Left cardiac atrium (tissue), 4 donors: ENCODE measurements at places on chromosomes 2 and 18.

- DNase-seq, result no peak
Measured at GRCh38 chr2:52386433-52387030, 1354.6 kb upstream of the NRXN1 start.

DNA sequence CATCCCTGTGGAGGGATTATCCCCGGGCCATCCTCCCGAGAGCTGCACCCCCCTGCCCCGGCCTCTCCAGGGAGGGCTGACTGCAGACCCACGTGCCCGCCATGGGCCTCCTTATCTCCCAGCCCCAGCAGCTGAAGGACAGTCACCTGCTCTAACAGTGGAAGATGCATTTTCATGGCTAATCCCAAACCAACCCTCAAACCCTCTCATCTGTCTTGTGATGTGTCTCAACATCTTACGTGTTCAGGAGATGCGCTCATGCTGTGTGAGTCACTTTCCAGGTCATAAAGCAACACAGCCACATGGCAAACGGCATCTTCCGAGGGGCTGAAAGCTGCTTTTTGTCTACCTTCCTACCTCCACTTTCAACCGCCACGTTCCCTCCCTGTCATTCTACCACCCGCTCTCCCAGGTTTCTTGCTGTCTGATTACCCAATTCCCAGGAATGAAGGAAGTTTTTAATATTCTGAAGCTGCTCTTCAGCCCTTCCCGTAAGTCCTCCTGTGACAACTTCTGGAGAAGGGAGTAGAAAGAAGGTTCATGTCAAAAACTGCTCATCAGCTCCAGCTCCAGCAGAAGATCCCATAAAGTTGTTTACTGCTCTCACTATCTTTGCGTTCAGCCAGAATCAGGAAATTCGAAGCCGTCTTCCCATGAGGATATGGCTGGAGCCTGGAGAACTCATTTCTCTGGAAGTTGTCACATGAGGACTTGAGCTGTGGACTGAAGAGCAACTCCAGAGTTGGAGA, 54.5 kb downstream of the MBP start:
- DNase-seq, result no peak

GRCh38 chr2:45743531-45744396, 92.3 kb downstream of the PRKCE start:
- DNase-seq, result peak; percentile 76

GRCh38 chr2:5945742-5946141, 253.6 kb downstream of the SOX11 start:
- DNase-seq, result no peak

GRCh38 chr2:229591611-229592010, 122.7 kb downstream of the DNER start:
- no peak for DNase-seq

- no peak for DNase-seq
Measured at GRCh38 chr2:17827316-17827715, 11.1 kb downstream of the MSGN1 start.

DNA sequence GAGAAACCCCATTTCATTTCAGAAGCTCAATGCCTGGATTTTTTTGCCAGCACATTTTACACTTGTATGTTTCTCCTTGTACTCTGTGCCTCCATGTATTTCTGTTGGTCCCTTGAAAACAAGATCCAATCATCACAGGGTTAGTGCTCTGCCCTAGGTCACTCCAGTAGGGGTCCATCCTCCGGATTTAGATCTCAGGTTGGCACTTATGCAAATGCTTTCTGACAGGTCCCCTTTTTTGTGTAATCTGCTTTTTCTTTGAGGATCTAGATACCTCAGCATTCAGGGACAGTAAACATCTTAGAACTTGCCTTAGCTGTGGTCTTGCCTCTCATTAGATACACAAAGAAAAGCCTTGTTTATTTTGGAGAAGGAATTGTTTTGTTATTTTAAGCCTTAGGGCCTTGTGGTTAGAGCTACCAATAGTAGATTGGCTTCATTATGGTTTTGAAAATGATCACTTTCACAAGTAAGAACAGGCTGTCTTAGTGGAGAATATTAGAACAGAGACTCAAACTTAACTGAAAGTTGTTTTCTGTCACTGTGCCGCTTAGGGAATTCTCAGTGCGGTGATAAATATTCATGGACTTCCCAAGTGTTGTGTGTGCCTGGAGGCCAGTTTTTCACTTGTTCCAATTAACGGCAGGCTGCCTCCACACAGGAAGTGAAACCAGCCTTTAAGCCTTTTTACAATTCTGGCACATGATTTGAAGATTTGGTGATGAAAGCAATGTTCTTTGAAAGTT, 7.8 kb downstream of the MERTK start:
- DNase-seq, result no peak

DNA sequence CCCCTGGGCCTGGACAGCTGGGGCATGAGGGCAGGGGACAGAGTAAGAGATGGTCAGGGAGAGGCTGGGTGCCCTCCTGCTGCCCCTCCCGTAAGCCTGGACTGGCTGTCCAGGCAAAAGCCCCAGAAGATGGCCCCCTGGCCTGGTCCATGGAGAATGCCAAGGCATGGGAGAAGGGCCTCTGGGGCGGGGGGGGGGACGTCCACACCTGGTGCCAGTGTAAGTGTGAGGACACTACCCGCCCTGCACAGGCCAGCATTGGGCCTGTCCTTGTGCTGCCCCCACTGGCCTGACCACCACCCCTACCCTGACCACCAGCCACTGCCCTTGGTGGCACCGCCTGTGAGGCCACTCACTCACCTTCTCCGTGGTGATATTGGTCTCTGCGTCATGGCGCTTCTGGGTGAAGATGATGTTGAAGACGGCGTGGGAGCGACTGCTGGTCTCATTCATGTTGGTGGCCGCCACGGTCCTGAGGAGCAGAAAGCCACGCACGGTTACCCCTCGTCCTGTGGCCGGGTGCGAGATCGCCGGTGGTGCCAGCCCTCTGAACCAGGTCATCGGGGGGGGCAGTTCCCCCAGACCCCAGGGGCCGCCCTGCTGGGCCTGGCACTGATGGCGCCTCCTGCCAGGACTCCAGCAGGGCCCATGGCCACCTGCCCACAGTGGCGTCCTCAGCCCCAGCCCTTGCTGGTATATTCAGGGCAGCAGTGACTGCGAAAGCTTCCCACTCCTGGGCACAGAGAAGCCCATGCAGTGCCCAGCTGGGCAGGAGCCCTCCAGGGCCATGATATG, 35.2 kb downstream of the KIF1A start:
- peak; percentile 17 for DNase-seq

- no peak for DNase-seq
Measured at GRCh38 chr18:80148326-80149199, 39.5 kb downstream of the ADNP2 start.

- DNase-seq, result no peak
Measured at GRCh38 chr2:98515250-98515991, 70.8 kb downstream of the INPP4A start.

DNA sequence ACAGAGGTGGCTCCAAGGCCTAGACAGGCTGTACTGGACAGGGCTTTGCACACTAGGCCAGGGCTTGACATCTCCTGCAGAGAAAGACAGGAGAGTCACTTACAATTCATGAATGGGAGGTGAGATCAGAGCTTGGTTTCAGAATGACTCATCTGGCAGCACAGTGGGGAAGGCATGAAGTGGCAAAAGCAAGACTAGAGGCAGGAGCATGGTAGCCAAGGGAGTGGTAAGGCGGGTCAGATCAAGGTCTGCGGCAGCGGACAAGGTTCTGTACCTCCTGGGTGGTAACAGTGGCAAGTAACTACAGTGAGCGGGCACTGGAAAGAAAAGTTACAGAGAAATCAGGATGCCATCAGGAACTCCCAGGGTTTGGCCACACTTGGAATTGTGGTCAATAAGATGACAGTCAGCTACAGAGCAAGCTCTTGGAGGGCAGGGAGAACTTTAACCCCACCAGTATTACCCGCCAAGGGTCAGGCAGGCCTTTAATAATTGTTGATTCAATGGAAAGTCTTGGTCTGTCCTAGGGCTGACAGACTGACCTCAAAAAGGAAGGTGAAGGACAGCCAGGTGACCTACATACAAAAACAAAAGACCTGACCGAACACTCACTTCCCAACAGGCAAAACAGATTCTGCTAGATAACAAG, 5.7 kb downstream of the MCFD2 start:
- no peak for DNase-seq

GRCh38 chr2:217835931-217836891, 166.6 kb downstream of the TNS1 start:
- DNase-seq, result peak; percentile 77

GRCh38 chr18:79905389-79905911, 46.0 kb downstream of the SLC66A2 start:
- peak; percentile 60 for DNase-seq

DNA sequence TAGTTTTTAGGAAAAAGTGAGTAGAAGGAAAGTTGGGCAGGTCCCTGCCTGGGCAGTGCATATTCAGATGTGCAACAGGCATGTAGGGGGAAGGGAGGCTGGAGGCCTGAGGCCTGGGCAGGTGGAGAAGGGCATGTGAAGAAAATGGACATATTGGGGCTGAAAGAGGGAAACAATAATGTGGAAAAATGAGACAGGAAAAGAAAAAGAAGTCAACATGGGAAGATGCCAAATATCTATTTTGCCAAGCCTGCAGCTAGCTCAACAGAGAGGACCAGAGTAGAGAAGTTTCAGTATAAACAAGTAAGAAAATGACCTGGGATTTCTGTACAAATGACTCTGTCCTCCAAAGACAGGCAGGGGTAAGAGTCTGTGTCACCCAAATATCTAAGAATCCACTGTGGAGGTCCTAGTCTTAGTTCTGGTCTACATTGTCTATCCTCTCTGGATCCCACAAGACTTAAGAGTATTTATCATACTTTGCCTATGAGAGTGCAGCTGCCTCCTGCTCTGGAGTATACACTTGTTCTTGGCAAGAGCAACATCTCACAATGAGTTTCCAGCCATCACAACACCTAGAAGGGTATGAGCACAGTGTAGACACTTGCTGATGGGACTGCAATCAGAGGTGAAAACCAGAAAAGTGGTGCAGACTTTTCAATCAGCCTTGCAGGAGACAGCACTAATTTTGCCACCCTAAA, 80.2 kb downstream of the CLHC1 start:
- DNase-seq, result no peak

- DNase-seq, result no peak
Measured at GRCh38 chr18:80204142-80204541, 43.2 kb downstream of the PARD6G start.

GRCh38 chr18:75218065-75218923, 7.7 kb downstream of the TSHZ1 start:
- no peak for DNase-seq

DNA sequence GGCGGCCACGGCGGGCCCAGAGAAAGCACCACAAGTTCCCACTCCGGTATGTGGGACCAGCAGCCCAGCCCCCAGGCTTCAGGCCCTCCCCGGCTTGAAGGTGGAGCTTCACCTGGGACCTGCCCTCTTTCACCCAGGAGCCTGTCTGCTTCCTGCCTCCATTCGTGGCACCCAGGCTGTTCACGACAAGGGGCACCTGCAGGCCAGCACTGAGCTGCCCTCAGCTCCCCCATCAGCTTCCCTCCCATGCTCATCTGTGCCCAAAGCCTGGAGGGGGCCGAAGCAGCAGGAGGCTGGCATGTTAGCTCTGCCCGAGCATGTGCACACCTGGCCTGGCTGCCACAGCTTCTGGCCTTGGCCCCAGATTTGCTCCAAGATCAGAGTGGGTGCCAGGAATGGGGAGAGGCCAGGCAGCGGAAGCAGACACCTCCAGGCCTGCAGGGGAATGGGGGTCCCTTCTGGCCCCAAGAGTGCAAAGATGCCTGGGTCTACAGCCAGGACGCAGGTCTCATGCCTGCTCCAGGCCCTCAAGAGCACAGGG, 312.4 kb upstream of the SYT4 start:
- no peak for DNase-seq

GRCh38 chr2:52857722-52858121, 909.9 kb upstream of the CHAC2 start:
- DNase-seq, result no peak

GRCh38 chr2:239778042-239778851, 246.9 kb downstream of the NDUFA10 start:
- no peak for DNase-seq

DNA sequence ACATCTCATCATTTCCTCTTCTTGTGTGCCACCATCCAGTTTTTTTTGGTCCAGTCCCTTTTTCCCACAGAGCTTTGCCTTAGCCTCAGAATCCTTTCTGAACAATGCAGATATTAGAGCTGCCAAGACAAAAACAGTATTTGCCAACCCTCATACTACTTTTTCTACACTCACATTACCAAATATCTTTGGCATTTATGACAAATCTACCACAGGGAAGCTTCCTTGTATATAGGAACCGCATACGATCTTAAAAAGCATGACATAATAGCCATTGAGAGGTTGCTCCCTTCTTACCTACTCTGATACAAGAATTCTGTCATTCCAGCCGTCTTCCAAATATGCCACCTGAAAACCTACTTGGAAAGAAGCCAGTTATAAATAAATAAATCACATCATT, 9.4 kb downstream of the ZNF24 start:
- DNase-seq, result no peak

DNA sequence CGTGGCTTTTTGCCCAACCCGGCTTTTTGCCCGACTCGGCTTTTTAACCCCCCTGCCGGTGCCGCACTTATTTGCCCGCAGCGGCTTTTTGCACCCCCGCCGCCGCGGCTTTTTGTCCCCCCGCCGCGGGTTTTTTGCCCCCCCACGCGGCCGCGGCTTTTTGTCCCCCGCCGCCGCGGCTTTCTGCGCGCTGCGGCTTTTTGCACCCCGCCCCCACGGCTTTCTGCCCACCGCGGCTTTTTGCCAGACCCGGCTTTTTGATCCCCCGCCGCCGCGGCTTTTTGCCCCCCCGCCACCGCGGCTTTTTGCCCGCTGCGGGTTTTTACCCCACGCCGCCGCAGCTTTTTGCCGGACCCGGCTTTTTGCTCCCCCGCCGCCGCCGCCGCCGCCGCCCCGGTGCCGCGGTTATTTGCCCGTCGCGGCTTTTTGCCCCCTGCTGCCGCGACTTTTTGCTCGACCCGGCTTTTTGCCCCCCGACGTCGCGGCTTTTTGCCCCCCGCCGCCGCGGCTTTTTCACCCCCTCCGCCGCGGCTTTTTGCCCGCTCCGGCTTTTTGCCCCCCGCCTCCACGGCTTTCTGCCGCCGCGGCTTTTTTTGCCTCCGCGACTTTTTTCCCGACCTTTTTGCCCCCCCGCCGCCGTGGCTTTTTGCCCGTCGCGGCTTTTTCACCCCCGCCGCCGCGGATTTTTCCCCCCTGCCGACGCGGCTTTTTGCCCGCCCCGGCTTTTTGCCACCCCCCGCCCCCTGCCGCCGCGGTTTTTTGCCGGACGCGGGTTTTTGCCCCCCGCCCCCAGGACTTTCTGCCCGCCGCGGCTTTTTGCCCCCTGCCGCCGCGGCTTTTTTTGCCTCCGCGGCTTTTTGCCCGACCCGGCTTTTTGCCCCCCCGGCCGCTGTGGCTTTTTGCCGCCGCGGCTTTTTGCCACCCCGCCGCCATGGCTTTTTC, 2786.5 kb downstream of the RPIA start:
- peak; percentile 41 for DNase-seq

DNA sequence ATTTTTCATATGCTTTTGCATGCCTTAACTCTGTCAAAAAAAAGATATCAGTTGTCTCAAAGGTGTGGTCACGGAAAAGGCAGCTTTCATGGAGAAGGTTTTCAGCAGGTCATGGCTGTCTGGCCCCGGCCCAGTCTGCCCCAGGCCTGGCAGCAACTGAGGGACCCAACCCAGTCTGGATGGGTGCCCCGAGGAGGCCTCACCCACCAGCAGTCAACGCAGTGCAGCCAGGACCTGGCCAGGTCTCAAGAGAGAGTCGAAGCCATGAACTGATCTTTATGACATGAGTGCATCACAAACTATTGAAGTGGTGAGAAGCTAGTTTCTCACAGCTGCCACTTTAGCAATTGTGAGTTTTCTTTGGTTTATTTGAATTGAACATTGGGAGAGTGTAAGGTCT, 7.9 kb downstream of the TUBB6 start:
- peak; percentile 79 for DNase-seq

GRCh38 chr18:69031571-69031970, 233.7 kb downstream of the CCDC102B start:
- DNase-seq, result no peak
